ENCODE measurements at places on chromosomes 6 and 20. TPM values are rescaled to one million over a fixed set of nuclear protein-coding genes. Genes with fewer than 3 reads are reported as not detected.

The GTSF1L gene
- total RNA-seq = not detected

The BMP6 gene
- not detected for total RNA-seq

The MAP1LC3A gene
- total RNA-seq = 0.55 TPM

GRCh38 chr20:3749689-3750531 lies 17.4 kb downstream of the HSPA12B start:
- no peak for DNase-seq

The TUBB gene
- total RNA-seq = 1,485 TPM

The C20orf202 gene
- not detected for total RNA-seq

The SLC35D3 gene
- not detected for total RNA-seq

Measured in activated T-cell treated with anti-CD3 and anti-CD28 coated beads, Interleukin-2, amount 50 U/mL, for 4 hours (primary cell).